ENCODE measurements at places on chromosomes 5 and 9.
A peak's percentile ranks its signal among the peaks of the same experiment; 100 is the strongest.

DNA sequence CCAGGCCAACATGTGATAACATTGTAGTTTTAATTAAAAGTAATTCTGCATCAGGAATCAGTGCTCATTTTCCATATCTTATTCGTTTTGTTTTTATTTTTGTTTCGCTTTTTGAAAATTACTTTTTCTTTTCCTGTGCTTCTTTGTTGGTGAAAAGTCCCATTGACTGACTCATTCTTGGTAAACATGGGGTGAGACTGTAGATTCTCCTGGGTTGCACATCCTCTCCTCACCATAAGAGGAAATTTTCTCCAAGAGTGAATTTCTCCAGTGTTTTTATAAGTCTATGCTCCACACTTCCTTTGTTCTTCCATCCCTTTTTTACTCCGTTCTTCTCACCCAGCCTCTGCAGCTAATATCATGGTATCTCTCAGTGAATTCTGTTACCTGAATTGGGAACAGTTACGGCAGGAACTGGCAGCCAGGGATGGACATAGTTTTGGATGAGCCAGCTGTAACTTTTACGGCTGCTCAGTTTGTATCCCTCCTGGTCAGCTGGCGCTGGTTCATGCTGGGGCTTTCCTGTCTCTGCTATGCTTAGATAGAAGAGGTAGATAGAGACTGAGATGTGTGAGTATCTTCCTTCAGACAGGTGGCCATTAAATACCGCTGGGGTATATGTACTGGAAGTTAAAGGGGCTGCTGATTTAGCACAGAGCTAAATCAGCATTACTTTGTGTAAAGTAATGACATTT lies 80.0 kb downstream of the MAN2A1 start:
- peak; percentile 15 for DNase-seq

- DNase-seq, result no peak
These were observed 85.4 kb upstream of the EQTN start for GRCh38 chr9:27382308-27382707.

DNA sequence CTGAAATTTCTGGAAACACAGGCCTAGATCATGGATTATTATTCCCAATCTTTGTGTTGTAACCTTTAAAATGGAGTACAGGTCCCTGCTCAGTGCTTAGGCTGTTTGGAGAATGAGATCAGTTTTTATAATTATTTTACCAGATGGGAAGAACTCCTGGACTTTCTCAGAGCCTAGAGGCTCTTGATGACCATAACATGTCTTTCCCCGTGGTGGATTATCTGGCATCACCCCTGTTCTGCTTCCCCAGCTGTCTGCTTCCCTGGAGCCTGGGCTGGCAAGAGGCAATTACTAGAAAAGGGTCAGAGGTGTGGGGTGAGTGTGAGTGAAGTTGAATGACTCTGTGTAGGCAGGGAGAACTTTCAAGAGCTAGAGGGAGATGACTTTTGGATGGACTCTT lies 143.0 kb downstream of the CARTPT start:
- DNase-seq, result no peak

GRCh38 chr5:139486201-139486600 lies 3.6 kb upstream of the STING1 start:
- no peak for DNase-seq

GRCh38 chr5:156186760-156187159 lies 140.2 kb upstream of the SGCD start:
- no peak for DNase-seq

DNA sequence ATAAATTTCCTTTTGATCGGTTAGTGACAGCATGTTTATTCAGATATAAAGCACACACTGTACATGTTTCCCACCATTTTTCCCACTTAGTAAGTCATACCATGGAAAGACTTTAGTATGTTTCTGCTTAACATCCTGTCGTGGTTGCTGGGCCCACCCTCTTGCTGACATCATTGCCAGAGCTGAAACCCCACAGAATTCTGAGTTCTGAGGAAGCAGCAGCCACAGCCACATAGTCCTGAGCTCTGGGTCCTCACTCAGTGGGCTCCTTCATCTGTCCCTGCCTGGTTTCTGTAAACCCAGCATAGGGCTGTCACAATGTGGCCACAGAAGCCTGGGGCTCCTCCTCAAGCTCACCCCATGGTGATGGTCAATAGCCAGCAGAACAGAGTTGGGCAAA lies 441.5 kb downstream of the ENC1 start:
- peak; percentile 20 for DNase-seq

DNA sequence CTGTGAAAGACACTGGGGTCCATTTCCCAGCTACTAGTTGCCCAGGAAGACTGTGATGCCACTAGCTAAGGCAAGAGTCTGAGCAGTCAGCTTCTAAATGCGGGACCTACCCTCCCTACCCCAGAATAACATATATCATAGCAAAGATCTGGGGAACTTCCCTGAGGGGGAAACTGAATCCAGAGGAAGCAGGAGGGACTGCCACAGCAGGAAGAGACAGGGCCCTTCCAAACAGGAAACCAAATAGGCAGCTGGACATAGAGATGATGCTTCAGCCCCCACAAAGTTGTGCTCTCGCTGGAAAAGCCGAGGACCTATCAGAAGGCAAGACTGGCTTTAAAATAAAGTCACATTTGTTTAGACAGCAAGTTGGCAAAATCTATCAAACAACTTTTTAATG lies 51.1 kb downstream of the KLHL3 start:
- no peak for DNase-seq

GRCh38 chr9:93122721-93123221 lies 11.3 kb downstream of the NINJ1 start:
- no peak for DNase-seq

- no peak for DNase-seq
These were observed 77.3 kb downstream of the UBE2QL1 start for GRCh38 chr5:6525910-6526309.

DNA sequence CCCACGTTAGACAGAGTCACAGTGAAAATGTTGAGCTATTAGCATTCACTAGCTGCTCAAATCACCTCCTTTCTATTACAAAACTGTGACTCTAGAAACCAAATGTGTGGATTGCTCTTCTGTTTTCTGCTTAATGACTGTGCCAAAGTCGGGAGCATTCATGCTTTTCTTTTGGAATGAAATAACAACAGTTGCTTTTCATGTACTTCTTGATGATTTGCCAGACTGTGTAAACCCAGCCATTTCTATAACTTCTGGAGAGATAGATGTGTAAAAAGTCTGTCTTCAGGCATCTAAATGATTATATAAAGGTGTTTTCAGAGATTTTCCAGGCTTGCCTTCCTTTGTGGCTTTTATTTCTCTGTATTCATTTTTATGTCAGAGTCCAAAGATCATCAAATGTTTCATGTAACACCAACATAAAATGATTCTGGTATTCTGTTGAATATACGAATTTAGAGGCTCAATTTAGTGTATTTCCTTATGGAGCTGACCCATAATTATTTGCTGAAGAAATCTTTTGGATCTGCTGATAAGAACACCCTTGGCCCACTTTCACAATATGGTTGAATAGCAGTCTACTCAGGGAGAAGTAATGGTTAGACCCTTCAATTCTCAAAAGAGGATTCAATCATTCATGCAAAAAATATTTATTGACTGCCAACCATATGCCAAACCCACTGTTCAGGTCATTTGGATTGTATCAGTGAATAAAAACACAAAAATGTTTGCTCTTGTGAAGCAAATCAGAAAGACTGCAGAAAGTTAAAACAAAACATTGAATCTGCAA lies 581.2 kb downstream of the CDH18 start:
- no peak for DNase-seq

GRCh38 chr5:153373130-153373498 lies 117.4 kb upstream of the GRIA1 start:
- DNase-seq, result no peak

DNA sequence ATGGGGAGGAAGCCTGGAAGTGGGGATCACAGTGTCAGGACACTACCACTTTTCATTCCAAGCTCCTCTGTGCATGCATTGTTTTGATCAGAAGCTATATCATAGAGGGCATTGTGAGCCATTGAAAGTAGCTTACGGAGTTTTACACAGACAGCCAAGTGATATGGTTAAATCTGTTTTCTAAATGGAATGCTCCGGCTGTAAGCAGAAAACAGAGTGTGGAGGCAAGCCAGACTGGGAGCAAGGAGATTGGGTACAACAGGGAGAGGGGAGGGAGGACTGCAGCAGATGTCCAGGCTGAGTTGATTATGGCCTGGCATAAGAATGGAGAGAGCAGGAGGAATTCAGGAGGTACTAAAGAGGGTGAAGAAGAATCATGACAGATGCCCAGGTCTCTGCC lies 15.5 kb upstream of the SOWAHA start:
- DNase-seq, result no peak

- peak; percentile 85 for DNase-seq
These were observed 102.4 kb downstream of the DAPK1 start for GRCh38 chr9:87599901-87600610.

GRCh38 chr5:84635235-84636055 lies 250.8 kb upstream of the EDIL3 start:
- DNase-seq, result no peak

DNA sequence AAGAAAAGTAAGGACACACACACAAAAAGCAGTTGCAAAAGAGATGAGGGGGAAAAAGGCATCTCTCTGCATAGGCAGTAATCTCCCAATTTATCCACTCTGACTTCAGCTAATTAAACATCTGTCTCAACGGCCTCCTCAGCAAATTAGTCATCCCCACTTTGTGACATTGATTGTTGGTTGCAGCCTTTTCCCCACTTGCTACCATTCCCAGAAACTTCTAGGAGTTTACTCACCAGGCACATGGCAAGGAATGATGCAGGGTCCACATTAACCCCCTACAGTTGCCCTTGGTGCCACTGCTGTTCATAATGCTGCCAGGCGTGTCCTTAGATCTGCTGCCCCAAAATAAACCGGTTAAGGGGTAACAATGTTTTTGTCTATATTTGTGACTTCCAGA lies 174.6 kb downstream of the MAPKAP1 start:
- DNase-seq, result no peak

GRCh38 chr9:137085920-137086530 lies 760 bp upstream of the MAN1B1 start:
- peak; percentile 28 for DNase-seq

DNA sequence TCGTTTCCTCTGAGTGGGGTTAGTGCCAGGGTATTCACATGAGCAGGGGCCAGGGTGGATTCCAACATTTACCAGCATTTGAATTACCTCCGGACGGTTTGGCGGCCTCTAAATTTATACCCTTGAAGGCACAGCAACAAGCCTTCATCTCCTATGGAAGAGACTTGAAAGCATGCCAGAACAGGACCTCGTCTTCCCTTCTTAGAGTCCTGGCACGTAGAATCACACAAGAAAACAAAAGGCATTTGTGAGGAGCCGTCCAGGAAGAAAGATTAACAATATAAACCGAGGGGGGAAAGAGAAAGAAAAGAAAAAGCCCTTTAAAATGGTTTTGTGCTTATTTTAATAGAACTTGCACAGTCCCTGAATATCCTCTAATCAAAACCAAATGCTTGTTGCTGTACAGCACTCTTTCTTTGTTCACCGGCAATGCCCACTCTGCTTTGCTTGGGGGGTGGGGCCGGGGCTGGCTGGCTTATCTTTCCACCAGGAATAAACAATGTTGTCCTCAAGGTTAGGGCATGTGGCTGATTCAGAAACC lies 575.8 kb upstream of the ZNF462 start:
- peak; percentile 56 for DNase-seq

DNA sequence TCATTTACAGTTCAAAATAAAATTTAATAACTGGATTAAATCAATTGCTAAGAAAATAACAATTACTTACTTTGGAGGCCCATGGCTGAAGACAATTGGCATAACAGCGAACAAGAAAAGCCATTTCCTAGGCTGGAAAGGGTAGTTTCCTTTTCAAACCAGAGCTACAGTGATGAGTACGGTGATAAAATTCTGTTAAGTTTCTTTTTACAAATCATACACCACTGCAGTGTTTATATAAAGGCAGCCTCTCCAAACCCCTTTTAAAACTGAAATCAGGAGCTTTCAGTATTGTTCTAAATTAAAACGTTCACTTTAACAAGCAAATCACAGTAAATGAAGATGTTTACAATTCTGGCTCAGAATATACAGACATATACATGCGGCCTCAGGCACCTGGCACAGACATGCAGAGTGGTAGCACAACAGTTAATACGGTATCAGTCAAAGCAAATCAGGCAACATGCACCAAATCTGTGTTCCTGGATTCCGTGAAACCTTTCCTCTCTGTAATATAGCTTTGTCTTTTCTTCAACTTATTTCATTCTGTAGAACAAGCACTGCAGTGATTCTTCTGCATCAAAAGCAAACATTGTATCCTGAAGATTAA lies 102.9 kb downstream of the RAPGEF6 start:
- no peak for DNase-seq

GRCh38 chr9:6771722-6772121 lies 13.9 kb downstream of the KDM4C start:
- DNase-seq, result no peak

DNA sequence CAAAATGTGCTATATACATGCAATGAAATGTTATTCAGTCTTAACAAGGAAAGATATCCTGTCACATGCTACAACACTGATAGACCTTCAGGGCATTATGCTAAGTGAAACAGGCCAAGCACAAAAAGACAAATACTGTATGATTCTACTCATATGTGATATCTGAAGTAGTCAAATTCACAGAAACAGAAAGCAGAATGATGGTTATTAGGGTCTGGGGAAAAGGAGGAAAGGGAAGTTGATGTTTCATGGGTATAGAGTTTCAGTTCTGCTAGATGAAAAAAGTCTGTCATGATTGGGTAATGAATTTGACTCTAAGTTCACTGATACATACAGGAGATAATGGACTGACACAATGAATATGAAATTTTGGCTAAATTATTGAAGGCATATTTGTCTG lies 11.2 kb upstream of the RIC1 start:
- DNase-seq, result no peak

GRCh38 chr9:137311171-137311985 lies 9.3 kb upstream of the NRARP start:
- no peak for DNase-seq

DNA sequence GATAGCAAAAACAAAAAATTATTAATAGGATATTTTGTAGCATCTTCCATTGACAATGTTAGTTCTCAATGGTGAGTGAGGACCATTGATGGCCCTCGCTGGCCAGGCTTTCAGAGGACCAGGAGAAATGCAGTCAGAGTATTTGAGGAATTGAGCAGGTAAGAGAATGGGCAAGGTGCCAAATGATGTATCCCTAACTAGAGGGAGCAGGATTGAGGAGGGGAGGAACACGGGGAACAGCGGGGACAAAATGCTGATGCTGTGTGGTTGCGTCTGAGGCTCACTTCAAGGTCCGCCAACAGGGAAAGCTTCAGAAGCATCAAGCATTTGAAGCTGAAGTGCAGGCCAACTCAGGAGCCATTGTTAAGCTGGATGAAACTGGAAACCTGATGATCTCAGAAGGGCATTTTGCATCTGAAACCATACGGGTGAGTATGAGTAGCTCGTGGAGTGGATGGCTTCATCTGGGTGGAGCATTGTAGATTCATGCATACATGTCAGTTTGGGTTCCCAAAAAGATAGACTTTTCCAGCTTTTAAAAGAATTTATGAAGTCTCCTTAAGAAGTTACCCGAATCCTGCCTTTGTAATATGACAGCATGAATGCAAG lies 16.2 kb downstream of the SPTAN1 start:
- peak; percentile 26 for DNase-seq

DNA sequence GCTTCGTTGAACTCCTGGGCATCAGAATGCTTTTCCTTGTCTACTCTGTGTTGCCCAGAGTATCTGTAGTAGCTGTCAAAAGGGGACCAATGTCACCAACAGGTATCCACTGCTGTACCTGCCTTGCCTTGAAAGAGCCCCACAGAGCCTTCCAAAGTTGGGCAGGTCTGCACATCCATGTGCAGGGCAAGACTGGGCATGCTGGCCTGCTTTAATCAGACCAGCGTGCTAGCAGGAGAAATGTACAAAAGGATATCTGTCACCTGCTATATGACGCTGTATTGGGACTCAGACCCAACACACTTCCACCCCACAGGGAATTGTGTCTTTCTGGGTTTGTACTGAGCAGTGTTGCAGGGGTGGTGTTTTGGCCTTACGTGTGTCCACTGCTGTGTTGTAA lies 11.9 kb downstream of the DELE1 start:
- no peak for DNase-seq
